Activated CD4-positive, CD25-positive, alpha-beta regulatory T cell (primary cell): ENCODE measurements at places on chromosomes 7 and 10.

DNA sequence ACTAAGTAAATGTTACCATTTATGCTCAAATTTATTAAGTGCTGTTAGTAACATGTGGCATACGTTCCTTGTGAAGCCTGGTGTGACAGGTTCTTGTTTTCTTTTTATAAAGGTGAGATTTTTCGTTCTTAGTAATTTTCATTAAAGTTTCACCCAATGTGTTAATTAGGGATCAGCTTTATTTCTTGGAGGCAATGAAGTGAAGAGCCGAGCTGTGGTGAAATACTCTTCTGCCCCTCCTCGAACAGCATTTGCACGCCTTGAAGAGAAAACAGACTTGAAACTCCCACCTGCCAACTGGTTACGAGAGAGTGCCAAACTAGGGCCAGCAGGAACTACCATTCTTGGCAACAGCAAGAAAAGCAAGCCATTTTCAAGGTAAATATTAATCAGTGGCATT lies 1.5 kb downstream of the EDRF1 start:
- no peak for DNase-seq

GRCh38 chr10:80589726-80590373 lies 52.1 kb downstream of the SH2D4B start:
- no peak for DNase-seq

DNA sequence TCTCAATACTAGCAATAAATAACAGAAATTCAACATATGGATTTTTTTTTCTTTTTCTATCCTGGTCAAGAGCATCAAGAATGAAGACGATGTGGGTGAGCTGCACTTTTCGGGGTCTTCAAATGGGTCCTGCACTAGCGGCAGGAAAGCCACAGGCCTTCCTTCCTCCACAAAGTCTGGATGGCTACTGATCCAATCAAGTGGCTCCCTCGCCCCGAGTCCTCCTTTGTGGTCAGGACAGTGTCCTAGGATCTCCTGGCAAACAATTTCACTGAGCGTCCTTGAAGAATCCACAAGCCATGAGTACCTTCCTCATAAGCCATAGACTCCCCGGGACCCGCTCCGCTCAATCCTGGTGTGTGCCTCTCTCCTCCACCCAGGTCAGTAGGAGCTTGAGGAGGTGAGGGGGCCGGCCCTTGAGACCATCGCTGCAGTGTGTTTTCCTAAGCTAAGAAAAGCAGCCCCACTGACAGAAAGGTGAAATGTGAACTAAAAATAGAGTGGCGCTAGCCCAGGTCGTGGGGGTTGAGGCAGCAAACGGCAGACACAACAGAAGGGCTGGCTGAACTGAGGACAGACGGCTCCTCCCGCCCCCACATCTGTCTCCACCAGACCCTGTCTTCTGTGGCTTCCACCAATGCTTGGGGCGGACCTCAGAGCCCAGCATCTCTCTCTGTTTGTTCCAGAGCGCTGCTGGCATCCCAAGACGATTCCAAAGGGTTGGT lies 202.3 kb downstream of the HERPUD2 start:
- no peak for DNase-seq

- no peak for DNase-seq
Observed at GRCh38 chr7:157016352-157017041, 6.0 kb upstream of the MNX1 start.

GRCh38 chr7:17495655-17496394 lies 197.4 kb downstream of the AHR start:
- DNase-seq: no peak

- no peak for DNase-seq
Observed at GRCh38 chr7:114567416-114567815, 152.8 kb downstream of the FOXP2 start.

GRCh38 chr10:613271-614138 lies 76.0 kb downstream of the DIP2C start:
- DNase-seq: no peak

DNA sequence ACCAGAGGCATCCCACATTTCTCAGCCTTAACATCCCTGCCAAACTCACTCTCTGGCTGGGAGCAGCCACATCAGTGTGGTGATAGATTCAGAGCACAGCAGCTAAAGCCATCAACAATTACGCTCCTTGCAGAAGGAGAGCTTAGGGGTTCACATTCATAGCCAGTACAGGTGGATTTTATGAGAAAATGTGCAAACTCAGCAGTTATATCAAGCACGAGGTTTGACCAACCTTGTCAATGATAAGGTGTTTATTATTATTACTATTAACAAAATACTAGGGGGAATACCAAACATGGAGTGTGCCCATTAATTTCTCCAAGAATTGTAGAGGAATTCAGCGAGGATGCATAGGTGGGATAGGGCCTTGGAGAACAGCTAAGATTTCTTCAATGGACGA lies 362.3 kb downstream of the WDR11 start:
- DNase-seq: no peak

- DNase-seq: peak; percentile 64
Observed at GRCh38 chr7:47991741-47992311, 12.4 kb upstream of the HUS1 start.

GRCh38 chr7:40676221-40676620 lies 541.4 kb downstream of the SUGCT start:
- DNase-seq: no peak

DNA sequence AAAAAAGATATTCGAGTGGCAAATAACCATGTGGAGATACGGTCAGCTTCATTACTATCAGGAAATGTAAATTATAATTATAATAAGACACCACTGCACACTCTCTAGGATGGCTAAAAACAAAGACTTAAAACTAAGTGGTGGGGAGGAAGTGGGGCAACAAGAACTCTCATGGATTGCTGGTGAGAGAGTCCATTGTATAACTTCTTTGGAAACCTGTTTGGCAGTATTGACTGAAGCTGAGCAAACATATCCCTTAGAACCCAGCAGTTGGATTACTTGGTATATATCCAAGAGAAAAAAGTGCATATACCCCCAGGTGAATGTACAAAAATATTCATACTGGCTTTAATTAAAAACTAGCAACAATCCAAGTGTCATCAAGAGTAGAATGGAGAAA lies 133.7 kb upstream of the CTBP2 start:
- DNase-seq: no peak

GRCh38 chr7:36900988-36901710 lies 176.9 kb upstream of the AOAH start:
- DNase-seq: no peak

DNA sequence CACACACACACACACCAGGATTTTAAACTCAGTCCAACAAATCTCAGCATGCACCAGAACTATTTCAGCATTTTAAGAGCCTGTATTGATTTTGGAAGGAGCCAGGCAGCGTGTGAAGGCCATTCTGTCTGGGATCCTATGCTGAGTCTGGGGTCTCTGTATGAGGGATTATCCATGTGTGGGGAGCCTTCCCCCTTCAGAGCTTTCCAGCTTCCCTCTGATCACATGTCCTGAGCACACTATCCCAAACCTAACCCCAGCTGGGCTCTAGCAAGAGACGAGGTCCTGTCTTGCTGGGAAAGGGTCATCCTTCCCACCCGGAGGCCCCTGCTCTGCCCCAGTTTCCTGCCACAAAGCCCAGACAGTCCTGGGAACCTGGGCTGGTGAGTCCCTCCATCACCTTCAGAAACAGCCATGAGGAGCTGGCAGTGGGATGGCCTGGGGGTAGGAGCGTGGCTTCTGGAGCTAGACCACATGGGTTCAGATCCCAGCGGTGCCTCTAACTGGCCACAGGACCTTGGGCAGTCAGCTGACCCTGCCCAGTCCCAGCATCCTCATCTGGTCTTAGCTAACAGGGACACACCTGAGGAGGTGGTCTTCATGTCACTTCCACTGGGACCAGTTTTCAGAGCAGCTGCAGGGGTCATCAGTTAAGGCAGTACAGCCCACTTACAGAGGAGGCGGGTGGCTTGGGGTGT lies 79.6 kb upstream of the RET start:
- no peak for DNase-seq

GRCh38 chr10:101221963-101222531 lies 7.2 kb downstream of the LBX1 start:
- DNase-seq: no peak

DNA sequence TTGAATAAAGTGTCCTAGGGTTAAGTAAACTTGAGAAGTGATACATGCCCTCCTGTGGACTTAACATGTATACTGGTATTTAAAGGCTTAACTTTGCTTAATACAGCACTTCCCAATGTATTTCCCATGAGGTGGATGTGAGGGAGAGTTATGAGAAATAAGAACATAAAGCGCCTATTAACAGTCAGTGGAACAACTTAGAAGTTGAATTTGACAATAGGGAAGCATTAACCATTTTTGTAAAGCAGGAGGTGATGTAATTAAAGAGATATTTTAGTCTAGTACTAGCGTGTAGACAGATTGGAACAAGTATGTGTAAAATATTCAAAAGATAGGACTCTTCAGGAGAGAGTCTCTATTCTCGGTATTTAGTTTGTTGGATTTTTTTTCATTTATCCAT lies 322.4 kb downstream of the GPR158 start:
- no peak for DNase-seq

- DNase-seq: no peak
Observed at GRCh38 chr10:10797513-10797912, 220.2 kb upstream of the CELF2 start.

DNA sequence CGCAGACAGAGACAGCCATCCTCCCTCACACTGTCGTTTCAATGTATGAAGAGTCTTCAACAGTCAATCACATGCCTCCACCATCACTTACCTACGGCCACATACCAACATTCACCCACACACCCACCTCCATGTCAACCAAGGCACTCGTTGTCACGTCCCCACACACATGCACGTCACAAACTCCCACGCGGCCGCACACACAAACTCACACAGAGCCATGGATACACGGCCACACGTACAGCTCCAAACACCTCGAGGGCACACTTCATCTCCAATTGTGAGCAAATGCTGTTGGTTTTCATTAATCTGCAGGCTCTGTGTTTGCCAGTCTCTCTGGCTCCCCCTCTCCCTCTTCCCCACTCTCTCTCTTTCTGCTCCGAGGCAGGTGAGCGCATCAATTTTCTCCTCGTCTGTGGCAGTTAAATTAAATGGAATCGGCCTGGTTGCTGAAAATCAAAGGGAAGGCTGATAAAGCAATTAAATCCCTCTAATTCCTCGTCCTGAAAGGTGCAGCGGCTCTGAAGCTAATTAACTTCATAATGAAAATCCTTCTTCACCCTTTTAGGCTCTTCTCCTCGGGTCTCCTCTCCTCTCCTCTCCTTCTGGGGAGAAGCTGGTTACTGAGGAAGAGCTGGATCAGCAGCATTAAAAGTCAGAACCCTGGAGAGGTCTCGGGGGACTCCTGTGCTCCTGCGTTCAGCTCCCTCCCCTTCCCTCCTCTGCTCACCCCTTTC lies 53.8 kb upstream of the SLF2 start:
- no peak for DNase-seq

GRCh38 chr7:96718107-96719003 lies 8.7 kb upstream of the SEM1 start:
- no peak for DNase-seq

- no peak for DNase-seq
Observed at GRCh38 chr10:84296091-84296981, 32.1 kb upstream of the CCSER2 start.

DNA sequence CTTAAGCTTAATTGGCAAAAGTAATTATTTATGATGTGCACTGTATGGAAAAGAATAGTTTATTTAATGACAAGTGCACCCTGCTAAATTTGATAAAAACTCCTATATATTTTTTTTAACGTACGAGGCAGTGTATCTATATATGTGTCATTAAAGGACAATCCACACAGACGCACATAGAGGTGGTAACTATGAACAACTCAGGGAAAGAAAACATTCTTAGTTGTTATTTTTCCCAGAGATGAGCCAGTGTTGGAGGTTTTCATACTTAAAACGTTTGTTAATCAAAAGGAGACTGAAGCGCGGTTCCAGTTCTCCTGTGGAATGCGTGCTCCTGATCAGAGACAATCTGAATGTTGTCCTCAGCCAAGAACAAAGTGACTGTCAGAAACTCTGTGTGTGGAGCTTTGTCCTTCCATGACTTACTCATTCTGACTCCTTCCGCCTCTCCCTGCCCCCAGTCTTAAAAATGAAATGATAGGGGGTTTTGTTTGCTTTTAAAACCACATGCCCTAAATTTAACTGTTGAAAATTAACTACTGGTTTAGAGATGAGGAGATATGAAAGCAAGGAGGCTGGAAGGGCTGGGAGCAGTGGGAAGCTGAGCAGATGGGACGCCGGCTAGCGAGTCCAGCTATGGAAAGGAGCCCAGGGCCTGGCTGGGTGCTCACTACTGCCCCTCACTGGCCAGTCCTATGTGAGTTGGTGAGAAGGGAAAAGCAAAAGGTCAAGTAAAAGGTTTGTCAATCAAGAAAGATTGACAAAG lies 99.6 kb downstream of the SVIL start:
- no peak for DNase-seq

- no peak for DNase-seq
Observed at GRCh38 chr10:3526727-3527501, 258.1 kb downstream of the KLF6 start.

GRCh38 chr10:22625516-22626290 lies 88.7 kb downstream of the PIP4K2A start:
- DNase-seq: no peak

DNA sequence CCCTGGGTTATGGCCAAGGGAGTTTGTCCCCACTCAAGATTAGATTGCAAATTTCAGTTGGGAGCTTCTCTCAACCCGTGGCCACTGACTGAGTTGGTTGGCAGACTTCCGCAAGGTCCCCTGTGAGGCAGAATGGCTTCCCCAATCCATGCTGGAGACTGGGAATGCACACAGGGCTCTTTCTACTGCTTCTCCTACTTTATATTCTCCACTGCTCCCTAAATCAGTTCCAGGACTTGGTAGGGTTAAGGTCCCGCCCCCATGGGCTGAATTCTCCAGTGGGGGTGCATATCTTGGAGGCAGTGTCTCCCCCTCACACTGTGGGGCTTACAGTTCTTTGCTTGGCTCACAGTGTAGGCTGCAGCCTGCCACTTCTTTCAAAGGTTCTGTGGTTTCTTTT lies 404.2 kb downstream of the PTPRN2 start:
- no peak for DNase-seq

- no peak for DNase-seq
Observed at GRCh38 chr10:7239312-7239985, 171.4 kb downstream of the SFMBT2 start.

DNA sequence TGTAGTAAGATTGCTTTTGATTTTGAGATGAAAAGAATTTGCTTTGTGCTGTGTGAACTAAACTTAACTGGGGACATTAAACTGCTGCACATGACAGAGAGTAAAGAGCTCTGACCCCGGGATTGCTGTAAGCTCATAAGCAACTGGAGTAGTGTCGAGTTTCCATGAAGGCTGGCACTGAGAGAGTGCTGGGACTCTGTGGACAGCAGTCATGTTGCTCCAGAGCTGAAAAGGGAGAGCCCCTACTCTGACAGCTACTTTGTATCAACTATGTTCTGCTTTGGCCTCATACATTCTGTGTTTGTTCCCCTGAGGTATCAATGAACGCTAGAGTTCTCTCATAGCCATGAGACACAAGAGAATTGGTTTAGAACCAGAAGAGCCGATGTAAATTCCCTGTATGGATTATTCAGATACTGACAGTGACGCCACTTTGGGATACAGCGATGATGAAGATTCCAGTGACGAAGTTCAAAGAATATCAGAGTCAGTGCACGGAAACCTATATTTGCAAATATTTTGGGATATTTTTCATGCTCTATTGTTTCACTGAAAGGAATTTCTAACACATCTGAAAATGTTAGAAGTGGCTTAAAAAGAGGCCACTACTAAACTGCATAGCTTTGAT lies 185.9 kb upstream of the DKK1 start:
- DNase-seq: no peak

GRCh38 chr10:132536241-132536876 lies 1.2 kb upstream of the INPP5A start:
- no peak for DNase-seq
